ENCODE measurements at places on chromosomes 5 and 9.

DNA sequence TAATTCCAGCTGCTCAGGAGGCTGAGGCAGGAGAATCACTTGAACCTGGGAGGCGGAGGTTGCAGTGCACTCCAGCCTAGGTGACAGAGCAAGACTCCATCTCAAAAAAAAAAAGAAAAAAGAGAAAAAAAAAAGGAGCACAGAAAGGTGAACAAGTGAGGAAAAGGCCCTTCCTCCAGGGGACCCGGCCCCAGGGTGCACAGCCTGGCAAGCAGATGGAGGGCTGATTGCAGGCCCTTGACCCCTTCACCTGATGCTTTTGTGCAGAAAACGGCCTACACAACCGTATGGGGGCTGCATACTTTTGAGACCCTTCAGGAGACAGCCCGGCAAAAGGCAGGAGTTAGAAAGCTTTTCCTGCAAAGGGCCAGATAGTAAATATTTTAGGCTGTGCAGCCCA, 33.9 kb downstream of the HRH2 start:
- DNase-seq, result no peak

GRCh38 chr5:148956477-148957385, 106.1 kb downstream of the SH3TC2 start:
- DNase-seq, result no peak

DNA sequence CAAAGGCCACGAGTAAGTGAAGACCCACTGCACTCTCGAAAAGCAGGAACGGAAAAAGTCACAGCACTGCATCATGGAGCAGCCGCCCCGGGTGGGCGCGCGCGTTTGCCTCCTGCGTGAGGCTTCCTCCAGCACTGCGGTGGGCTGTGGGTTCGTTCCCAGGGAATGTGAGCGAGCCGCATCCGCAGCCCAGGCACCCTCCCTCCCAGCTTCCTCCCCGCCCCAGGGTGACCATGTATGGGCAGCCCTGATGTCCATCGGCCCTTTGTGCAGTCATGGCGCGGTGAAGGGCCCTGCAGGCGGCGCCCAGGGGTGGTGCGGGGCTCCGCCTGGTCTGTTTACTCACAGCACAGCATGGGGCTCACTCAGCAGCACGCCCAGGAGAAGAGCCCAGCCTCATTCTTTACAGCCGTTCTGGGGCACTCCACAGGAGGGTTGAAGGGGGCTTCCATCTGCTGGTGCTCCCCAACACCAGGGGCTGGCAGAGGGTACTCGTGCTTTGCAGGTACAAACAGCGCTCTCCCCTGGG, 32.7 kb downstream of the KCNT1 start:
- no peak for DNase-seq

DNA sequence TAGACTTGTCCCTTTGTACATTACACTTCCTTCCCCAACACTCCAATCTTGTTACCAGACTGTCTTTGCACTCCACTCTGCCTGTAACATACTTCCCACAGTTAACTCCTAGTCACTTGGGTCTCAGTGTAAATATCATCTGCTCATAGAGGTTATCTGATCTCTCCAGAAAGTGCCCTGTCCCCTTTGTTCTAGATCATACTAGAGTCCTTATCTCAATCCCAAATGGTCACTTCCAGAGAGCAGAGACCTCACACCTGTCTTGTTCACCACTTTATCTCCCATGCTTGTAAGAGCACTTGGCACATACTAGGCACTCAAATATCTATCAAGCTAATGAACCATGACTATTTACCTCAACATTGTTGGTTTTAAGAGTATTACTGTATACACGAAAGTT, 30.4 kb downstream of the SETX start:
- DNase-seq, result no peak

DNA sequence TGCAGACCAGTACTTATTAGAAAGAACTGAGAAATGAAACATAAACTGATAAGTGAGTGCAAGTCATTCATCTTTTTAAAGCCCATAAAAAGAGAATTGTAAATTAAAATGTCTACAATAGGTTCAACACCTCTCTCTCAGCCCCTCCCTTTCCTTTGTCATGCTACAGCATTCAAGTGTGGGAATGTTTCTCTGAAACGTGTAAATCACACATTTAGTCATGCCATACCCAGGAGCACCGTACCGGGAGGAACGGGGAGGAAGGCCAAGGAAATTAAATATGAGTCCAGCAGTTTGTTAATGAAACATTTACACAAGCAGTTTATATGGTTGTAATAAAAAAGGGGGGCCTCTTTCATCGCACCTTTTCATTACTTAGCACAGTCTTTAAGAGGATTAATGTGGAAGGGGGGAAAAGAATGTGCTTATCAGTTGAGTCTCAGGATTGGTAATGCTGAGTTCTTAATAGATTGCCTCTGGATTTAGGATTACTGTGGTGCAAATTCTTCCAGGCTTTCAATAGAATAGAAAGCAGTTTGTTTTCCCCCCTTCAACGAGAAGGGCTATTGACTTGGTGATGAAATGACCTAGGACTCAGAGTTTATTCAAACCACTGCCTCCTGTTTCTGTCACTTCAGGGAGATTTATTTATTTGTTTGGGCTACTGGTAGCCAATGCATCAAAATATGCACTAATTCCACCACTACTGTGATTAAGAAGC, 176.0 kb upstream of the ZNF608 start:
- no peak for DNase-seq

DNA sequence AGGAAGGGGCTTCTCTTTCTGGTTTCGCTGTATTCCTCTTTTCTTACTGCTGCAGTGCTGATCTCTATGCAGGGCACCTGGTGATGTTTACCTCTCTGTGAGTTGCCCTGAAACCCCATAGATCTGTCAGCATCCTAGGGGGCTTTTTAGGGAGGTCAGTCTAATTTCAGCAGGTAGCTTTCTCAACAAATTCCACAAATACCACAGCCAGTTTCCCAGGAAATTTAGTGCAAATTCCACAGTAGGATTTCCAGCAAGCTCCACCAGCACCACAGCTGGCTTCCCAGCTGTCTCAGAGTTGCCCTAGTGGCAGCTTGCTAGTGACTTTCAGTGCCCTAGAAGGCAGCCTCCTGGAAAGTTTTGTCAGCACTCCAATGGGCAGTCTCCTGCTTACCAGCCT, 379.1 kb upstream of the SMC2 start:
- no peak for DNase-seq

DNA sequence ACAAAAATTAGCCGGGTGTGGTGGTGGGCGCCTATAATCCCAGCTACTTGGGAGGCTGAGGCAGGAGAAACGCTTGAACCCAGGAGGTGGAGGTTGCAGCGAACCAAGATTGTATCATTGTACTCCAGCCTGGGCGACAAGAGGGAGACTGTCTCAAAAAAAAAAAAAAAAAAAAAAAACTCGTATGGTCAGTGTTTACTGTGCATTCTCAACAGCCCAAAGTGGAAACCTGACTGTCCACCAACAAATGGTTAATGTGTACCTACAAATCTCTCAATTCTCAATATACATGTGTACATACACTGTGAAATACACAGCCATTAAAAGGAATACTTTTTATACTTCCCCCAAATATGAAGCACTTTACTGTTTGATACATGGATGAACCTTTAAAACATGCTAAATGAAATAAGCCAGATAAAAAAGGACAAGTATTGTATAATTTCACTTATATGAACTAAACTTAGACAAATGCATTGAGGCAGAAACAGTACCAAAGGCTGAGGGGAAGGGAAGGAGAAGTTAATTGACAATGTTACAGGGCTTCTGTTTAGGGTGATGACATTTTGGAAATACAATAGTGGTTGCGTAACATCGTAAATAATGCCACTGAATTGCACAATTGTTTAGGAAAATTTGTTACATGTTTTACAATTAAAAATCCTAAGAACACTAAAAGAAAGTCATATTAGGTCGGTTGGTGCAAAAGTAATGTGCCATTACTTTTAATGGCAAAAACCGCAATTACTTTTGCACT, 16.5 kb downstream of the DNAJA1 start:
- DNase-seq, result no peak

Data from AG04450 (cell line).